PC-9 (cell line): ENCODE measurements at places on chromosomes 1 and 21. TPM values are rescaled to one million over a fixed set of nuclear protein-coding genes. Genes with fewer than 3 reads are reported as not detected.

TTC22 gene
- 24.1 and 26.3 TPM in 2 replicates for total RNA-seq

PSEN2 gene
- 14.8 and 17.0 TPM in 2 replicates for total RNA-seq

SLC30A10 gene
- total RNA-seq = not detected in 2 replicates

LRRC41 gene
- 65.9 and 66.3 TPM in 2 replicates for total RNA-seq

PRAMEF17 gene
- not detected in 2 replicates for total RNA-seq

AMY1A gene
- total RNA-seq = not detected in 2 replicates

CTSE gene
- total RNA-seq = 0.65 and 1.2 TPM in 2 replicates

ATP13A2 gene
- 39.9 and 43.6 TPM in 2 replicates for total RNA-seq

PPIH gene
- 82.7 and 102 TPM in 2 replicates for total RNA-seq

TMEM240 gene
- total RNA-seq = 4.4 and 8.3 TPM in 2 replicates

ZNF648 gene
- total RNA-seq = not detected in 2 replicates

TNN gene
- total RNA-seq = not detected in 2 replicates

RCSD1 gene
- not detected in 2 replicates for total RNA-seq

FMN2 gene
- not detected in 2 replicates for total RNA-seq

HSD3B1 gene
- total RNA-seq = 0.39 TPM in 1 of 2 replicates, not detected in the other

PCNT gene
- 33.4 and 33.6 TPM in 2 replicates for total RNA-seq

TRMT1L gene
- total RNA-seq = 16.9 and 18.3 TPM in 2 replicates

DNAJC11 gene
- 49.2 and 52.8 TPM in 2 replicates for total RNA-seq

S100A7A gene
- not detected in 2 replicates for total RNA-seq

UMODL1 gene
- 0.25 TPM in 1 of 2 replicates, not detected in the other for total RNA-seq

PEX19 gene
- 50.1 and 52.5 TPM in 2 replicates for total RNA-seq

CLCA1 gene
- total RNA-seq = not detected in 2 replicates

HEYL gene
- 0.17 and 0.35 TPM in 2 replicates for total RNA-seq

VWA5B1 gene
- not detected in 2 replicates for total RNA-seq

TPR gene
- 104 and 123 TPM in 2 replicates for total RNA-seq

FCAMR gene
- not detected in 2 replicates for total RNA-seq

DNASE2B gene
- total RNA-seq = not detected in 2 replicates

DIRAS3 gene
- not detected in 2 replicates for total RNA-seq

PODN gene
- total RNA-seq = not detected in 2 replicates

SSU72 gene
- total RNA-seq = 139 and 145 TPM in 2 replicates

AP4B1 gene
- total RNA-seq = 10.0 and 11.7 TPM in 2 replicates

BTF3L4 gene
- total RNA-seq = 47.0 and 48.6 TPM in 2 replicates

CD2 gene
- not detected in 2 replicates for total RNA-seq

MSTO1 gene
- total RNA-seq = 21.3 and 21.5 TPM in 2 replicates

MARK1 gene
- total RNA-seq = 0.93 and 1.9 TPM in 2 replicates

MAP3K7CL gene
- 0.37 and 0.50 TPM in 2 replicates for total RNA-seq

TGFB2 gene
- total RNA-seq = 65.7 and 74.3 TPM in 2 replicates

CADM3 gene
- not detected in 2 replicates for total RNA-seq

S100A5 gene
- total RNA-seq = 7.2 and 11.1 TPM in 2 replicates

STIL gene
- total RNA-seq = 35.8 and 37.0 TPM in 2 replicates

TSPAN2 gene
- 26.5 and 36.1 TPM in 2 replicates for total RNA-seq

UQCRH gene
- 457 and 551 TPM in 2 replicates for total RNA-seq

KIF17 gene
- 1.2 and 1.7 TPM in 2 replicates for total RNA-seq

CD84 gene
- not detected in 2 replicates for total RNA-seq

COL9A2 gene
- total RNA-seq = 9.3 and 13.5 TPM in 2 replicates

CRYBG2 gene
- total RNA-seq = 21.7 and 24.6 TPM in 2 replicates

GJA8 gene
- not detected in 2 replicates for total RNA-seq

NPHS2 gene
- not detected in 2 replicates for total RNA-seq

CTSS gene
- 6.3 and 7.2 TPM in 2 replicates for total RNA-seq

RAB3GAP2 gene
- total RNA-seq = 48.8 and 51.0 TPM in 2 replicates

AGT gene
- total RNA-seq = not detected in 2 replicates
